ENCODE measurements at places on chromosomes 6 and 20.

DNA sequence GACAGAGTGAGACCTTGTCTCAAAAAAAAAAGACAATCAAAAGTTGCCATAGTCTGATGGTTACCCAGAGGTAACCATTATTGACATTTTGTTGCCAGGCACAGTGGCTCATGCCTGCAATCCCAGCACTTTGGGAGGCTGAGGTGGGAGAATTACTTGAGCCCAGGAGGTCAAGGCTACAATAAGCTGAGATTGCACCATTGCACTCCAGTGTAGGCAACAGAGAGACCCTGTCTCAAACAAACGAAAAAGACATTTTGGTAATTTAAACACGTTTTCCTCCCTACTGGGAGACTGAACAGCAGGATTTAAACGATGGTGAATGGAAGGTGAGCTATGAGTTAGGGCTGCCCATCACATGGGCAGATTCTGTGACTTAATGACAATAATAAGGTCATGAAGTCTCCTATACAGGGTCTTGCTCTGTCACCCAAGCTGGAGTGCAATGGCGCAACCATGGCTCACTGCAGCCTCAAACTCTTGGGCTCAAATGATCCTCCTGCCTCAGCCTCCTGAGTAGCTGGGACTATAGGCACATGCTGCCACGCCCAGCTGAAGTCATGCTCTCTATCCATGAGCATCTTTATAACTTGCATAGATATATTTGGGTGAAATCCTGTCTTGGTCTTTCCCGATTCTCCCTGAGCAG is 4.2 kb upstream of the ASXL1 start:
- DNase-seq: no peak

DNA sequence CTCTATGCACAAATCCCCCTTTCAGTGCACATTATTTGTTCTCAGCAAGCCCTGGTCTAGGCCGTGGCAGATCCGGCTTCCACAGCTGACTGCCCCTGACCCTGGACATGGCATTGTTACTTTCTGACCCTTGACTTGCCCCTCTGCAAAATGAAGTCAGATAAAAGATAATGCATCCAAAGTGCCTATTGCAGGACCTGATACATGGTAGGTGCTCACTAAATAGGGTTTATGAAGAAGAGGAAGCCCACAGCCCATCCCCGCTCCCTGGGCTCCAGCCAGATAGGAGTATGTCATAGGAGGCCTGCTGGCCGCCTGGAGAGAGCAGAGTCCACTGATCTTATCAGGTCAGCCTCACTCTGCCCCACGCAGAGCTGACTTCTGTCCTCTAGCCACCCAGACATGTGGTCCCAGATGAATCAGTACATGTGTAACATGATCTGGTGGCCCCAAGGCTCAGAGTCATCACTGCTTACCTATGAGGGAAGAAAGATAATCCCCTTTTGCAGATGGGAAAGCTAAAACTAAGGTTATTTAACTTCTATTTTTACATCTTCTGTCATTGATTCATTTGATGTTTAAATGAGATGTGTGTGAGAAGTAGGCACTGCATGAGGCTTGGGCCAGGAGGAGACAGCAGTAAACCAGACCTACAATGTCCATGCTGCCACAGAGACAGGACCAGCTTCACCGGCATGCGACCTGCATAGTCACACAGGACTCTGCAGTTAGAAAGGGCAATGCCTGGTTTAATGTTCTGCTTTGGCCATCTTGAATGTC is 20.4 kb downstream of the MAFB start:
- peak; percentile 86 for DNase-seq

DNA sequence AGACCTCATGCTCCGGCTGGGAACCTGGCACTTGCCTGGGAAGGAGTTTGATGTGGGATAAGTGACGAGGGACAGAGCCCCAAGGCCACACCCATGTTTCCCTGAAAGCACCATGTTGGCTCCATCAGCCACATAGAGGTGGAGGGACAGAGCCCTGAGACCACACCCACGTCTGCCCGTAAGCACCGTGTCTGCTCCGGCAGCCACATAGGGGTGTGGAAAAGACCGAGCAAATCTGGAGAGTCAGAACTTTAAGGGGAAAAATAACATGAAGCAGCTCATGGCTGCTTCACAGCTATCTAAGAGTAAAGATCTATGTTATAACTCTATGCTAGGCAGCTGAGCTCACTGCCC is 15.3 kb downstream of the SLCO4A1 start:
- no peak for DNase-seq

DNA sequence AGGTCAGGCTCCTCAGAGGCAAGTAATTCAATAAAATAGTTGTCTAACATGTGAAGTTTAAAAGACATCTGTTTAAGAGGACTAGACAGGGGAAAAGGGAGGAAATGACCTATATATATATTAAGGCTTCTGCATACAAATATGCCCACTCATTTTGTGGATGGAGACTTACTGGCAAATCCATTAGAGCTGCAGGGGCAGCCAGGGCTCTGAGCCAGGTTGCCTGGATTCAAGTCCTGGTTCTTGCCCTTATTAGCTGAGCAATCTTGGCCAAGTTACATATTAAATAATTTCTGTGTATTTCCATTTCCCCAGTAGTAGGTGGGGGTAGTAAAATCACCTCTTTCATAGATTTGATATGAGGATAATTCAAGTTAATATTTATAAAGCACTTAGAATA is 287.0 kb upstream of the RIMS1 start:
- DNase-seq: no peak

DNA sequence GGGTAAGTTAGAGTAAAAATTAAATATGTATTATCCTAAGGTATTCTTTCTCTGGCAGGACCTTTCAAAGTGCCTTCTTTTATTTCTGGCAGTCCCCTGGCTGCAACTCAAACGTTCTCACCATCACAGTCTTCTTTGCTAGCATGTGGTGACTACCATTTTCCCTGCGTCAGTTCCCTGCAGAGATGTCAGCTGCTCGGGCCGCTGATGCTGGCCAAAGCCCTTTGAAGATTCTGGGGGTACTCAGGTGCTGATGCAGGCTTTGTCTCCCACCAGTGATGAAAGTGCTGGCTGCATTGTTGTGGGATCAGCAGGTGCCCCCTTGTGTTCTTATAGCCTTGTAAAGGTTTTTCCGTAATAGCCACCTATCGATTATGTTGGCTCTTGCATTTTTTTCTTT is 140.1 kb downstream of the BTBD3 start:
- DNase-seq: no peak

DNA sequence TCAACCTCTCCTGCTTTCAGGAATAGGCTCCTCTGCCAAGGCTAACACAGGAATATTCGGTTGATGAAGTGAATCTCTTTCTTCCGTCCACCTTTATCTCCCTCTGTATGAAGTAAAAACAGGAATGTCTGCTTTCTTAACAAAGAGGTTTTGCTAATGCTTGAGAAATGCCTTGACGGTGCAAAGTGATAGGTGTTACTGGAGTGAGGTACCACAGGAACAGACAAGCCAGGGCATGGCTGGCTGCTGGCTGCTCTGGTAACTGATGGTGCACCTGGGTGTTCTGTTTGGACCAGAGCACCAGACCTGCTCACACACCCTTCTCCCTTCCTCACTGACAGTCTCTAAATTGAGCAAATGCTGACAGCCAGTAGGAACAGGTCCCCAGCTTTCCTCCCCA is 174.0 kb upstream of the FBXL4 start:
- DNase-seq: no peak

DNA sequence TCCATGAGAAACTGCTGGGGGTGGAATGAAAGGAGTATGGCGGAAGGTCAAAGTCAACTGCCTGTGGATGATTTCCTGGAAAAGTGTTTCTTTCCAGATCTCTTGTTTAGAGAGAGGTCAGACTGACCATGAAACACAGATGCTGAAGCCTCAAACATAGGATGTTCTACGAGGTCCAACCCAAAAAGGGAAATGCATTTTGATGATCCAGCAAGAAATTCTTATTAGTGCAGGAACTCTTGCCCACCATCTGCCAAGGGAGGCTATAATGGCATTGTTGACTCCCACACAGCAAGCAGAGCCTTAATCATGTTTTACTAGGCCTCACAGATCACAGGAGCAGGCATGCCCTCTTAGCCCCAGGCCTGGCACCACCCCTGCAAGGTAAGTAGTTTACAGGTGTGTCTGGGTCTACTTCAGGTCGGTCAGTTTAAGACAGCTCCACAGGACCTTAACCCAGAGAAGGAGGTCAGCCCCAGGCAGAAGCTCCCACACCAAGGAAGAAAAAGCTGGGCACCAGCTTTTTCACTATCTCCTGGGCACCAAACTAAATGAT is 67.6 kb upstream of the CNKSR3 start:
- no peak for DNase-seq

- DNase-seq: no peak
Observed at GRCh38 chr20:45575931-45576330, 3.2 kb downstream of the WFDC8 start.

GRCh38 chr6:53910834-53911233 is 116.0 kb downstream of the LRRC1 start:
- DNase-seq: no peak

DNA sequence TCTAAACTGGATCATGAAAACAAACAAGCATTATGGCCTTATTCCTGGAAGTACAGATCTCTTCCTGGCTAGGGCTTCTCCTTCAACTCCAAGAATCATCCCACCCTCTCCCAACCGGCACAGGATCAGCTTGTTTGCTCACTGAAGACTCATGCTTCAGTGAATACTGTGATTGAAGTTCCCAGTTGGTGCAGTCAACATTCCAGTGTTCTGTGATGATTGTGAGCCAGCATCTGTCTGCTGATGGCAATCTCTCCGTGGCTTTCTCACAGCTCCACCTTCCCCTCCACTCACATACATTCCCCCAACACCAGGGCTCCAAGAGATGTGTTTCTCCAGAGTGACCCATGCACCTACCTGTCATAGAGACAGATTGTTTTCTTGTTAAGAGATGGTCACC is 421.3 kb upstream of the BTBD3 start:
- no peak for DNase-seq

Measured in HuH-7.5 (cell line).